Activated T-helper 1 cell treated with anti-CD3 and anti-CD28 coated beads, Interleukin-2, amount 50 U/mL, for 16 hours (primary cell): ENCODE measurements at places on chromosomes 7 and 10.

- DNase-seq, result no peak
These were observed 177.6 kb upstream of the NAMPT start for GRCh38 chr7:106462365-106462859.

DNA sequence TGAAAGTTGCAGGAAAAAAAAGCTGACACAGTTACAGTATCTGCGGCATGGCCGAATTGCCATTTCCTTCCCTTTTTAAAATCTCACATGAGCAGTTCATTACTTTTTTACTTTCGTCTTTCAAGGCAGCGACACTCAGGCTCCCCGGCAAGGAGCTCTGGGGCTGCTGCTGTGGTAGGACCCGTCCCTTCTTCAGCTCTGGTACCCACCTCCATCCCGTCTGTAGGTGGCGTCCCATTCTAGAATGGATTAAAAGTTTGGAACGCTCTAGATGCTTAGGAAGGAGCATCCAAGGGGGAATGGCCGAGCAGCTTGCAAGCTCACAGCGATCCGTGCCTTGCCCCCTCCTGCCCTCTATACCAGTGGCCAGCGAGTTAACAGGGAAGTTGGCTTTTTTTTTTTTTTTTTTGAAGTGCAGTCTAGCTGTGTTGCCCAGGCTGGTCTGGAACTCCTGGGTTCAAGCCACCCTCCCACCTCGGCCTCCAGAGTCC, 22.8 kb upstream of the TTYH3 start:
- DNase-seq, result no peak

DNA sequence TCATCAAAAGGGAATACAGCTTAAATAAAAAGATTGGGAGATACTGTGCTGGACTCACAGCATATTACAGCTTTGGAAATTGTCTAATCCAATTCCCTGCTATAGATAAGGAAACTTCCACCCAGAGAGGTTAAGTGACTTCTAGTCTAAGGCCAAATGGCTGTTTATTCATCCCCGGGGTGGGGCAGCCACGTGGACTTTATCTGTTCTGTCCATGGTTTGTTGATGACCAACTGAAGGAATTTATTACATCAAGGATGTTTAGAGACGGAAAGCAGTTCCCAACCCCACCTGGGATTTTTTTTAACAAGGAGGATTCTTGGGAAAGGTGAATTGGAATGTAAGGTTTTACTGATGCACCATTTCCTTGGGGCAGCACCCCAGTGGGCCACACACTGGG, 88.6 kb downstream of the ATXN7L1 start:
- DNase-seq, result no peak

DNA sequence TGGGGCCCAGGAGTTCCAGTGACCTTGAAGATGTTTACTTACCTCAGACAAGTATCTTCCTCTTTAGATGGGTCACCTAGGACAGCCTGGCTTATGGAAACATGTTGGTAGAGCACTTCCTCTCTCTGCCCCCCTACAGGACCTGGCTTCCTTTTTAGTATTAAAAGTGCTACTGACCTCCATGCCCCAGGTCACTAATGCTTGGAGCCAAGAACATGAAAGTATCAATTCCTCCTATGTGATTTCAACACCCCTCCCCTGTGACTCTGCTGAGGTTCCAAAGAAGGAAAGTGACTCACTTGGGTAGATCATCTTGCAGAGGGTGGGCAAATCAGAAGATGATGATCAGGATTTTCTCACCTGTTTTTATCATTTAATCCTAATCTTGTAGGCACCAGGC, 125.3 kb upstream of the CCDC6 start:
- no peak for DNase-seq

- DNase-seq, result no peak
These were observed 21.4 kb downstream of the HKDC1 start for GRCh38 chr10:69241575-69241974.

DNA sequence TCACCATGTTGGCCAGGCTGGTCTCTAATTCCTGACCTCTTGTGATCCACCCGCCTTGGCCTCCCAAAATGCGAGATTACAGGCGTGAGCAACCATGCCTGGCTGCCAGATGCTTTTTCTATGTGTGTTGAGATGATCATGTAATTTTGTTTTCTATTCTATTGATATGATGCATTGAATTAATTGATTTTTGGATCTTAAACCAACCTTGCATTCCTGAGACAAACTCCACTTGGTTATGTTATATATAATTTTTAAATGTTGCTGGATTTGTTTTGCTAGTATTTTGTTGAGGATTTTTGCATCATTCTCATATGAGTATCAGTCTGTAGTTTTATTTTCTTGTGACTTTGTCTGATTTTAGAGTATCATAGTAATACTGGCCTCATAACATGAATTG, 192.8 kb downstream of the ADK start:
- DNase-seq, result no peak

GRCh38 chr7:33760834-33761233, 144.5 kb upstream of the BMPER start:
- DNase-seq, result no peak

- DNase-seq, result no peak
These were observed 9.2 kb downstream of the ZCCHC24 start for GRCh38 chr10:79436066-79436849.

DNA sequence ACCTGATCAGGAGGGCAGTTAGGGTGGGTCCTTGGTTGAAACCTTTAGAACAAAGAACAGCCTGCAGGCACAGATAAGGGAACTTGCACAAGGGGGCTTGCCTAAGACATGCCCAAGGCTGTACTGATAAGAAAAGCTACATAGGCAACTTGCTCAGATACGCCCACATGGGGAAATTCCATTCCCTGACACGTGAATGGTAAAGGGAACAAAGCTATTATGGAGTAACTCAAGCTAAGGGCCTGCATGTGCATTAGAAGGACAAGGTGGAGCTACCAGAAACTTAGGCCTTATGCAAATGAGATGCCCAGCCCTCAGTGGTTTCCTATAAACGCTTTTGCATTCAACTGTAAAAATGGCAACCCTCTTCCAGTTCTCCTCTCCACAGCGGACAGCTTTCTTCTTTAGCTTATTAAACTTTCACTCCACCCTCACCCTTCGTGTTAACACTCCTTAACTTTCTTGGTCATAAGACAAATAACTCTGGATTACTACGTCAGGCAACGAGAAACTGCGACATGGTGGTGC, 1192.1 kb upstream of the CELF2 start:
- no peak for DNase-seq

DNA sequence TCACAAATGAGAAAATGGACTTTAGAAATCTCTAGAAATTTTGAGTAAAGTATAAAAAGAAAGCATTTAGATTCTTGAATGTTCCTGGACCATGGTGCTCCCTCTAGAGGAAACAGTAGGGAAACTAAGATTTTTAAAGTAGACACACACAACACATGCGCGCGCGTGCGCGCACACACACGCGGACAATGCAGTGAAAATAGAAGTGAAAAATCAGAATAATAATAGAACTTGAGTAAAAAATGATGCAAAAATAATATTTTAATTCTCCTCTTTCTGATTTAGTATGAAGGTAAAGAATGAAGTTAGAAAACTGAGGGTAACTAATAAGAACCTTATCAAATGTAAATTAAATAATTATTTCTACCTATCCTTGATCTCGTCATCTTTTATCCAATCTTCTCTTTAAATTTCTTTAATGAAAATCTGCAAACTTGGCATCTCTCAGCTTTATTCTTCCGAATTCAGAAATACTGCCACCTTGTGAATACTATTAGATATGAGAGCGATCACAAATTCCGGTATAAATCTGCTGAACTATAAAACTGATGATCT, 117.0 kb upstream of the AMPH start:
- no peak for DNase-seq

DNA sequence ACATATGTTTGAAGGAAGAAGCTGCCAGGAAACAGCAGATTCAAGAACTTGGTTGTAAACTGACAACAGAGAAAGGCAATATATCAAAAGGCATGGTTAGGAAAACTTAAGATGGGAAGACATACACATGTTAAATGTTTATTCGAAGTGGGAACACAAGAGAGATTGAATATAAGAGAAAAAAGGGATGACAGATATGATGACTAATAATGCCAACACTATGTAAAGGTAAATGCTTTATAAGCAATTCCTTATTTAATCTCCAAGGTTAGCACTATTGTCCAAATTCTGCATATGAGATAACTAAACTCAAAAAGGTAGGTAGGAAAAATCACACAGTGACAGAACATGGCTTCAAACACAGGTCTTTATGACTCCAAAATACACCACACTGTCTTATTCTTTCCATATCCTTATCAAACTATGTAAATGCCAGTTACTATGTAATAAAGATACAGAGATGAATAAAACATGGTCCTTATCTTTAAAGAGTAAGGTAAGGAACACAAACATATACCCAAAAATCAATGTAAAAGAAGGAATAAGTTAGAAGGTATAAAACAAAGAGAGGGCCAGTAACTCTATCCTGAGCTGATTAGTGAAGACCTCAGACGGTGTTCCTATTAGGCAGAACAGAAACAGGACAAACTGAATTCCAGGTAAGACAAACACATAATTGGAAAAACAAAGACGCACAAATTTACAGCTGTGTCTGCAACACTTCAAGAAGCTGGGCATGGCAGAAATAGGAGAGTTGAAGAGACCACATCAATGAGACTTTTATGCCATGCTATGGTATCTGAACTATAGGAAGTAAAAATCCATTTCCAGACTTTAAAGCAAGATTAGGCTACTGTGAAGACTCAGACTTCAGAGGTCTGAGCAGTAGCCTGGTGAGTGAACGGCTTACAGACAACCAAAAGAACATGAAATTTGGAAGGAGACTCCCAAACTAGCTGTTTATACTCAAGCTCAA, 56.1 kb downstream of the ABI1 start:
- no peak for DNase-seq

DNA sequence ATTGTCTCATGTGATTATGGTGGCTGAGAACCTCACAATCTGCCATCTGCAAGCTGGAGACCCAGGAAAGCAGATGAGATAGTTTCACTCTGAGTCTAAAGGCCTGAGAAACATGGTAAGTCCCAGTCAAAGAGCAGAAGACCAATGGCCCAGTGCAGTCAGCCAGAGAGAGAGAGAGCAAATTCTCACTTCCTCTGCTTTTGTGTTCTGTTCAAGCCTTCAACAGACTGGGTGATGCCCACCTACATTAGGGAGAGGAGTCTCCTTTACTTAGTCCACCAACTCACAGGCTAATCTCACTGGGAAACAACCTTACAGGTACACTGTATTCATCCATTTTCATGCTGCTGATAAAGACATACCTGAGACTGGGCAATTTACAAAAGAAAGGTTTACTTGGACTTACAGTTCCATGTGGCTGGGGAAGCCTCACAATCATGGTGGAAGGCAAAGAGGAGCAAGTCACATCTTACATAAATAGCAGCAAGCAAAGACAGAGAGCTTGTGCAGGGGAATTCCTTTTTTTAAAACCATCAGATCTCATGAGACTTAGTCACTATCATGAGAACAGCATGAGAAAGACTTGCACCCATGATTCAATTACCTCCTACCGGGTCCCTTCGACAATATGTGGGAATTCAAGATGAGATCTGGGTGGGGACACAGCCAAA, 4.7 kb upstream of the FRMPD2 start:
- DNase-seq, result no peak

DNA sequence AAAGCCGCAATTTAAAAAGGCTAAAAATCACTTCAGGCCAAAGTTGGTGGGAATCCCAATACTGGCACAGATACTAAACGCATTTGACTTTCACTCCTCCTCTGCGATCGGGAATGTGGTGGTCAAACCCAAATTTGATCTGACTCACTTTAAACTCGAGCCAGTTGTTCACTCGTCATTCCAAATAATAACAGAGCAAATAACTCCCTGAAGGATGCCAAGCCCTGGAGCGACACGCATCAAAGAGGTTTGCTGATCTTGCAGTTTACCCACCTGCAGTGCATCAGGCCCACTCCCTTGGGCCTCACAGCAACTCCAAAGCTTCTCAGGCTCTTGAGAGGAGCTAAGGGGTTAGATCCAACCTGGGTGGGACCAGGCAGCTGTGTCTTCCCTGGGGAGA, 12.2 kb downstream of the PTN start:
- no peak for DNase-seq

- DNase-seq, result no peak
These were observed 86.4 kb downstream of the VPS41 start for GRCh38 chr7:38822549-38822948.

DNA sequence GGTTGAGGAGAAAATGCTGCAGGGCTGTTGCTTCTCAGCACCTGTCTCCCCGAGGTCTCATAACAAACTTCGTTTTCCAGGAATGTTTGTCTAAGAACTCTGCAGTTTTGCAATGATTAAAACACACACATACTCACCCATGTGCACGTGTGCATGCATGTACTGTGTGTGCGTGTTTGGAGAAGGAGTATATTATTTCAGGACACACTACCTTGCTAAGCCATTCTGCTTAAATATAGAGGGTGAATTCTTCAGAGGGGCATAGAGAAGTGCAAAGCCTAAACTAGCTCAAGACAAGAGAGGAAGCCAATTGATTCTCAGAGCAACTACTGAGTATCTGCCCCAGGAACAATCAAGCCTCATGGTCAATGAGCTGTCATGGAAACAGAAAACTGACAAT, 298.4 kb upstream of the MGMT start:
- DNase-seq, result no peak

GRCh38 chr7:116228241-116228640, 17.9 kb downstream of the TES start:
- no peak for DNase-seq

GRCh38 chr7:34396437-34397064, 261.5 kb upstream of the NPSR1 start:
- DNase-seq, result no peak

- no peak for DNase-seq
These were observed 9.0 kb upstream of the TACR2 start for GRCh38 chr10:69425511-69426298.

DNA sequence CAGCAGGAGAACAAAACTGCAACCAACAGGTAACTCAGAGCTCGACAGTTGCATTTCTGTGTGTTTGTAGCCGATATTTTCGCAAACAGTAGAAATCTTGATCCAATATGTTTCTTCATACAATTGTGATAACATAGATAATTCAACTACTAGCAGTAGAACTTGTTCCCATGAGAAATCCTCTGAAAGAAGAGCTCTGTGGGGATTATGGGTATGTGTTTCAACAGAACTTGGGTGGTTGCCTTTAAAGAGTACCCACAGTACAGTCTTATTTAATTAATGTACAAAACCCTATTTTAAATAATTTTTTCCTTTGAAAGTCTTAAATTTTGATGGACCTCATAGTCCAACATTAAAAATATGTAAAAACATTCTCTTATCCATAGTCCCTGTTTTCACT, 266.1 kb downstream of the PARD3 start:
- no peak for DNase-seq

DNA sequence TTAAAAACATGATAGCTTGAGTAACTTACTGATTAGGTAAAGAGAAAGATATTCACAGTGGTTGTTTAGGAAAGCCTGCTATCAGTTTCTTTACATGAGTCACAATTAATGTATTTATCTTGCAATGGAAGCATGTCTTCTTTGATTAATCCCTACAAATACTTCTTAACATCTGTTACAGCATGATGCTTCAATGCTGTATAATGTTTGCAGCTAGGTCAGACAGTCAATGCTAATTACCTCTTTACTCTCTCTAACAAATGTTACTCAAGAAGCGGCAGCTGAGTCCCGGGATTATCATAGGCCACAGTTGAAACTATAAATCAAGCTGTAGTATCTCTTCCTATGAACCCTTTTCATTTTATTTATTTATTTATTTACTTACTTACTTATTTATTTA, 33.2 kb downstream of the ACBD5 start:
- DNase-seq, result no peak
